ENCODE measurements at places on chromosomes 7 and 10.
A peak's percentile ranks its signal among the peaks of the same experiment; 100 is the strongest.

GRCh38 chr10:14560274-14560673 is 214.4 kb downstream of the FAM107B start:
- DNase-seq: peak; percentile 65

GRCh38 chr7:158682456-158682855 is 22.1 kb downstream of the NCAPG2 start:
- DNase-seq: no peak

DNA sequence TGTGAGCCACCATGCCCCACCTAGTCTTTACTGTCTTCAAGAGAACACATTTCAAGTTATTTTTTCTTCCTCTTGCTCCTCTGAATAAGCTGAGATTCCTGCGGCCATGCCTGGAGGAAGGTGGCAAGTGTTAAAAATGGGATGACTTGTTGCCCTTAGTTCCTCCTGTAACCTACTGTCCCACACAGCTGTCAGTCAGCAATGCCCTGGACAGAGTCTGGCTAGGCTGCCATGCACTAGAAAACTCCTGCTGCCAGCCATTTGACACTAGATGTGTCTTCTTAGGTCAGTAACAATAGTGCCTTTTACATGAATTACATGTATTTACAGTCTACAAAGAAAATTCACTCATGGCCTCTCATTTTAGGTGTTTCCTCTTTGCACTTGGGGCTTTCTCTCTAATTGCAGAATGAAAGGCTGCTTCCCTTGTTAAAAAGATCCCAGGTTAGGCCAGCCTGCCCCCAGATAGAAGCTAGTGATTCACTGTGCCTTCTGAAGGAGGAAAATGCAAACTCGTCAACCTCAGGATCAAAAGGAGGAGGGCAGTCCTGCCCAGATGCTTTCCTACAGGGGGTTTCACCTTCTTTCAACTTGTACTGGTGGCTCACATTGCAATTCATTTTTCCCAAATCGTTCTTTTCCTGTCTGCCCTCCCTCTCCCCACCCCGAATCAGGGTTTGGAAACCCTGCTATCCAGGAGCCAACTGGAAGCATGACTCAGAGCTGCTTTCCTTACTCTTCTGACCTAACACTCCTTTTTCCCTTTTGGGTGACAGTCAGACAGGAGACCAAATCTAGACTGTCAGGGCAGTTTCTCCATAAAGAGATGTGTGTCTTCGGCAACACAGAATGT is 136.6 kb downstream of the SPAG6 start:
- DNase-seq: no peak

DNA sequence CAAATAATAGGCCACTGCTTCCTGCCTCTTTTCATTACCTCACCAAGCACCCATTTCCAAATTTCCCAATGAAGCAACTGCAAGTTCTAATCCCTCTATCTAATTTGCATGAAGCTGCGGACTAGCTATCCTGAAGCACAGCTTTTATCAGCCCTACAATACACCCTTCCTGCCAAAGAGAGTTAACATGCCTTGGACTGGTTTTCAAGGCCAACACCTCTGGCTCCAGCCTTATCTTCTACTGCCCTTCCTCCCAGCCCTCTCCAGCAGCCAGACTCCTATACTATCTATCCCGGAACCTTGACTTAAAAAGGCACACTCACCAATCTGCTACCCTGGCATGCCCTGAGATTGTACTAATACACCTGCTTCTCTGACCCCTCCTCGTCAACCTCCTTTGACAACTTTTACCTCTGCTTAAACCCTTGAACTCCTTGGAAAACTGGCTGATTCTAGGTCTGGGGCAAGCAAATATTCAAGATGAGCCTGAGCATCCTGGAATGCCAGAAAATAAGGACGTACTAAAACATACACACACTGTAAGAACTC is 73.4 kb downstream of the SGMS1 start:
- DNase-seq: no peak

GRCh38 chr10:88165849-88166271 is 302.4 kb downstream of the PTEN start:
- no peak for DNase-seq

DNA sequence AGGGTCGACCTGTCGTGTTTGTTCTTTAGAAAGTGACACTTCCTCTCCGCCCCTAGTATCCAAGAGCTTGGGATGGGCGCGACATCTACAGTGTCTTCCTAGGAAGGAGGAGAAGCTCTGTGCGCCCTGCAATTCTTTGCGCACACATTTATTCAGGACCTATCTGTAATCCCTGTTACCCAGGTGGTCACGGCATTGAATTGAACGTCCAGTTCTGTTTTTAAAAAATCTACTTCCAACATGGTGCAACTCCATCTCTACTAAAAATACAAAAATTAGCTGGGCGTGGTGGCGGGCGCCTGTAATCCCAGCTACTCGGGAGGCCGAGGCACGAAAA is 606 bp upstream of the LAMB1 start:
- DNase-seq: no peak

- no peak for DNase-seq
These were observed 36.6 kb upstream of the IGFBP3 start for GRCh38 chr7:45957721-45958120.
